ENCODE measurements at places on chromosomes 1 and 21.

GRCh38 chr1:33237579-33237978, 18.7 kb upstream of the ZNF362 start:
- no peak for DNase-seq

GRCh38 chr1:200115532-200115931, 88.0 kb downstream of the NR5A2 start:
- DNase-seq: no peak

DNA sequence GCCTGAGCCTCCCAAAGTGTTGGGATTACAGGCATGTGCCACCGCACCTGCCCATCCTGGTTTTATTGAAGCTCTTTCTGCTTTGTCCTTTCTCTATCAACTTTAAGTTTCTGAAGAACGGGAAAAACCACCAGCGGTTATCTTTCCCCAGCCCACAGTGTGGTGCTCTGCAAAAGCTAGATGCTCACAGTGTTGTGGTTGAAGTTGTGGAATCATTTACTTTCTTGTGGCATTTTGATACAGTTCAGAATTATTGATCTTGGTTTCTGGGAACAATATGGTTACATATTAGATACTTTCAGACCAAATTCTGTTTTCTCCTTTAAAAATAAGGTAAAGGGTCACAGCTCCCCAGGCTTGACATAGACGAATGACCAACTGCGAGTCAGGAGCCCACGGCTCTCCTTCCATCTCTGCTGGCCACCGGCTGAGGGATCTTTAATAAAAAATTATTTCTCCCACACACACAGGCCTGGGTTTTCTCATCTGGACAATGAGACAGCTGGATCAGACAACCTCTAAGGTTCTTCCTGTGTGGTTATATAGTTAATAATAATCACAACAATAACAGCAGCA, 385.3 kb downstream of the SETD4 start:
- no peak for DNase-seq

DNA sequence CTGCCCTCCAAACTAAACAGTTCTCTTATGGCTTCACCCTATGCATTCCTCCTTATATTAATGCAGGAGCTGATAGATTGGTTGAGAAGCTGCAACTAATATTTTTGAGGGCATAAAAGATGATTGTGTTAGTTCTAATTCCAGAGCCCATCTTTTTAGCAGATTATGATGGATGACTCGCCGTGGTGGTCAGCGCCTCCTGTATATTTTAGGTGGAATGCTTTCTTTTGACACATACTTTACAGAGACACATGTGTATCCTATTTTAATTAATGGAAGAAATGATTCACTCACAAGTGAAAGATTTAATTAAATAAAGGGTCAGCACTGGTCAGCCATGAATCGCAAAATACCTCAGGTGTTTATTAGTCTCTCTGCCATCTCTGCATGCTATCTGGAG, 120.7 kb downstream of the TM2D1 start:
- DNase-seq: no peak

GRCh38 chr1:184622136-184622823, 132.4 kb downstream of the EDEM3 start:
- DNase-seq: peak; percentile 74

- no peak for DNase-seq
Measured at GRCh38 chr1:56921479-56921878, 44.3 kb downstream of the C8B start.

- DNase-seq: peak; percentile 37
Measured at GRCh38 chr1:42941640-42942330, 16.9 kb downstream of the SLC2A1 start.

- DNase-seq: peak; percentile 52
Measured at GRCh38 chr1:165824269-165824643, 3.2 kb upstream of the UCK2 start.

DNA sequence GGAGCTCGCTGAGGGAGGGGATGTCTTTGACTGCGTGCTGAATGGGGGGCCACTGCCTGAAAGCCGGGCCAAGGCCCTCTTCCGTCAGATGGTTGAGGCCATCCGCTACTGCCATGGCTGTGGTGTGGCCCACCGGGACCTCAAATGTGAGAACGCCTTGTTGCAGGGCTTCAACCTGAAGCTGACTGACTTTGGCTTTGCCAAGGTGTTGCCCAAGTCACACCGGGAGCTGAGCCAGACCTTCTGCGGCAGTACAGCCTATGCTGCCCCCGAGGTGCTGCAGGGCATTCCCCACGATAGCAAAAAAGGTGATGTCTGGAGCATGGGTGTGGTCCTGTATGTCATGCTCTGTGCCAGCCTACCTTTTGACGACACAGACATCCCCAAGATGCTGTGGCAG, 1.4 kb downstream of the TSSK3 start:
- no peak for DNase-seq

GRCh38 chr1:28314547-28314941, 14.3 kb upstream of the MED18 start:
- no peak for DNase-seq

- peak; percentile 53 for DNase-seq
Measured at GRCh38 chr21:26437326-26438009, 135.6 kb downstream of the CYYR1 start.

- DNase-seq: no peak
Measured at GRCh38 chr1:186983327-186983726, 154.6 kb downstream of the PLA2G4A start.

DNA sequence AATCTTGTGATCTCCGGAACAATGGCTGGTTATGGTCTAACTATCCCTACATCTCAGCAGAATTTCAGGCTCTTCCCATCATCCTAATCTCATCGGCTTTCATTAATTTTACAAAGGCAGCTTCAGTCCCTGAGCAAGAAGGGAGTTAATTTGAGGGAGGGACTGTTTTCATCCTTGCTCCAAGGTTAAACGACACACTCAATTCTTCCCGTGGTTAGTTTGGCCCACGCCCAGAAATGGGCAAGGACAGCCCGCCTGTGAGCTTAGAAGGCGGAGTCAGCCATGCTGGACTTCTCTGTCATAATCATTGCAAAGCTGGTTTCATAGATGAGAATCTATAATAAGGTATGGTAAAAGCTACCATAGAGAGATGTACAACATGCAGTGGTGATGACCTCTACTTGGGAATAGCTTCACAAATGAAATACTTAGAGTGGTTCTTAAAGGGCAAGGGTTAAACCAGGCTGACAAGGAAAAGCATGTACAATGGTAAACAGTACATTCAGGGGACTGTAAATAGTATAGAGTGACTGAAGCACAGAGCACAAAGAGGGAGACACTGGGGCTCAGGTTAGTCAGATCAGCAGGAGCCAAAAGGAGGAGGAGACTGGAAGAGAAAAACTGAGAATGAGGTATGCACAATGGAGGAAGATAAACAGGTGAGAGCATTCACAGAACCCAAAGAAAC, 108.8 kb downstream of the SMYD3 start:
- no peak for DNase-seq

DNA sequence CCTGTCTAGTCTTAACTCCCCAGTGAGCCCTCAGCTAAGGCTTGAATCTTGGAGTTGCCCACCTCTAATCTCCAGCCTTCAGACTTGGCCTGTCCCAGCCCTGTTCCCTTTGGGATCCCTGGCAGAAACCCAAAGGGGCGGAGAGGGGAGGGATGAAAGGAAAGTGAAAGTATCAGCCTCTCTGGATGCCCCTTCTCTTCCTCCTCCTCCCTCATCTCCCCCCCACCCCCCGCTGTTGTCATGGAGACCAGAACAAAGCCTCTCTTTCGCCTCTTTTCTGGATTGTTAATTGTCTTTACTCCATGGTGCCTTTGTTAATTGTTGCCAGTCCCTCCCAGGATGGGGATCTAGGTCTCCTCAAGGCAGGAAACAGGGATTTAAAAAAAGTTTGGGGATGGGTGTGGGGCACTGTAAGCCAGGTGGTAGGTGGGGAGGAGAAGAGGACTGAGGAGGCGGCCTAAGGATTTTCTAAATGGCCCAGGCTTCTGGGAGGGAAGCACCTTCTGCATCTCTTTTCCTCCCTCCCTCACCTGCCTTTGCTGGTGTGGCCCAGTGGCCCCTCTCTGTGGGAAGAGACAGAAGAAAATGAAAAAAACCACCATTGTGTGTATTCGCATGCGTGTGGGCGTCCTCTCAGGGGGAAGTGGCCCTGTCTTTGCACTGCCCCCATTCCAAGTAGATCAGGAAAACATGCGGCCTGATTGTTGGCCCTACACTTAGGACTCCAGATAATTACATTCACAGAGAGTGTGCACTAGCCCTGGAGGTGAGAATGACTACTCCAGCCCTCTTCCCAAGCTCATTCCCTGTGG, 7.5 kb upstream of the SOX13 start:
- peak; percentile 62 for DNase-seq

DNA sequence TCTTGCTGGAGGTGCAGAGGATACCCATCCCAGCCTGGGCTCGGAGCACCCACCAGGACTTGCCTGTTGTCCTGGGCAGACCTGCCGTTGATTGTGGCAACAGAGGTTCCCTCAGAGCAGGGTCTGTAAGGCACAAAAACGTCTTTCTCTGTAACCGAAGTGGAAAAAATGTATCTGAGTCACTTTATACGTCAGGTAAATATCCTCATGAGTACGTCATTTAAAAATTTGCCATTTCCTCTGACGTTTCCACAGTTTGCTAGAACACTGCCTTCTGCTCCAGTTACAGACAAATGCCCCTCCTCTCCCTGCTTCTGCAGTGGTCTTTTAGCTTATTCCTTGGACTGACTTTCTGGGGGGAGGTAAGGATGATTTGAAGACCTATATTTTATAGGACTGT, 326.8 kb downstream of the HHAT start:
- no peak for DNase-seq

GRCh38 chr1:207151920-207152319, 47.9 kb downstream of the C4BPA start:
- DNase-seq: no peak

DNA sequence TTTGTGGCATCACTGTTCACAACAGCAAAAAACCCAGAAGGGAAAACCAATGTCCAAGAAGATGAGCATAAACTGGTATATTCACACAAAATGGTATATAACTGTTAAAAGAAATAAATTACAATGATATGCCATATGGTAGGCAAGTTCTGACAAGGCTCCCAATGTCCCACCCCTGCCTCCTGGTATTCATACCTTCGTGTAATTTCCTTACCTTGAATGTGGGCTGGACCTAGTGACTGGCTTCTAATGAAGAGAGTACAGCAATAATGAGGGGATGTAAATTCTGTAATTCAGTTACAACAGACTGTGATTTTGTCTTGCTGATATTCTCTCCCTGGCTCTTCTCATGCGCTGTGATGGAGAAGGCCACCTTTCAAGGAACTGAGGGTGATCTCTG, 9.3 kb downstream of the ANKRD45 start:
- DNase-seq: no peak

GRCh38 chr1:2990376-2991115, 30.7 kb upstream of the ACTRT2 start:
- DNase-seq: no peak

DNA sequence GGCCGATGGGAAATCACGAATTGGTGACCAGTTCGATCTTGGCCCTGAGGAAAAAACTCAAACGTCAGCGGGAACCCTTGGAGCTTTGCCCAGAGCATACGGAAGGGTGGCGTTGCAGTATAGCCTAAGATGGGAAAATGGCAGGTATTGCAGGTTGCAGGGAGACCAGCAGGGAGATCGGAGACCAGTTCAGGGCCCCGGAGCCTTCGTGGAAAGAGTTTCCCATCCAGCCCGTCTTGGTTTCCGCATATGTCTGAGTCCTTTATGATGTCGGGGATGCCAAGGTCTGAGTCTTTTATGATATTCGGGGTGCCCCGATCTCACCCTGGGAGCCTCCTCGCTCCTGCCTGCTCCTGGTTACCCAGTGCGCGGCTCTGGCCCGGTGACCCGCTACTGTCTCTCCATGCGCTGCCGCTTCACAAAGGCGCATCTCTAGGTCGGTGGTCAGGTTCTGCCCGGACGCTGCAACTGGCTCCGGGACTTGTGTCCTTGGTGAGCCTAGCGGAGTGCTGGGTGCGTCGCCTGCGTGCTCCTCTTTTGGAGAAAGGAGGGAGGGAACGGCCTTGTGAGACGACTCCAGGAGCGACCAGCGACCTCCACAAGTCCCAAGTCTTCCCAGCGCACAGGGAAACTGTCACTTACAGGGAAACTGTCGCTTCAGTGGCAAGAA, 94.2 kb downstream of the PRKAB2 start:
- DNase-seq: no peak

- peak; percentile 44 for DNase-seq
Measured at GRCh38 chr1:214550013-214550856, 1.2 kb downstream of the PTPN14 start.

GRCh38 chr1:99173282-99173681, 91.0 kb upstream of the PLPPR4 start:
- no peak for DNase-seq

GRCh38 chr1:248839168-248839555, 1.1 kb downstream of the ZNF672 start:
- no peak for DNase-seq

- no peak for DNase-seq
Measured at GRCh38 chr1:57530206-57530910, 106.5 kb upstream of the DAB1 start.

DNA sequence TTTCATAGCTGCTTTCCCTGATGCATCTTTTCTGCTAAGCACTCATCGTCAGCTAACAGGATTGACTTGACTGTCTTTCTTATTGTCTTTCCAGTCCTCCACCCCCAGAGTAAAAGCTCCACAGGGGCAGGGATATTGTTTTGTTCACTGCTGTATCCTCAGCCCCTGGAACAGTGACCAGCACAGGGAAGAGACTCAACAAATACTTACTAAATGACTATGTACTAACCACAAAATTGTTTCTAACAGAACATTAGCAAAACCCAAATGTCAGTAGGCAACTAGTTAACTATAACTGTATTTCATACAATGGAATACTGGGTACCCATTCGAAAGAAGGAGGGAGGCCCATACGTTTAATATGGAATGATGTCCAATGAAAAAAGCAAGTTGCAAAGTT, 53.0 kb downstream of the BCAR3 start:
- DNase-seq: no peak

DNA sequence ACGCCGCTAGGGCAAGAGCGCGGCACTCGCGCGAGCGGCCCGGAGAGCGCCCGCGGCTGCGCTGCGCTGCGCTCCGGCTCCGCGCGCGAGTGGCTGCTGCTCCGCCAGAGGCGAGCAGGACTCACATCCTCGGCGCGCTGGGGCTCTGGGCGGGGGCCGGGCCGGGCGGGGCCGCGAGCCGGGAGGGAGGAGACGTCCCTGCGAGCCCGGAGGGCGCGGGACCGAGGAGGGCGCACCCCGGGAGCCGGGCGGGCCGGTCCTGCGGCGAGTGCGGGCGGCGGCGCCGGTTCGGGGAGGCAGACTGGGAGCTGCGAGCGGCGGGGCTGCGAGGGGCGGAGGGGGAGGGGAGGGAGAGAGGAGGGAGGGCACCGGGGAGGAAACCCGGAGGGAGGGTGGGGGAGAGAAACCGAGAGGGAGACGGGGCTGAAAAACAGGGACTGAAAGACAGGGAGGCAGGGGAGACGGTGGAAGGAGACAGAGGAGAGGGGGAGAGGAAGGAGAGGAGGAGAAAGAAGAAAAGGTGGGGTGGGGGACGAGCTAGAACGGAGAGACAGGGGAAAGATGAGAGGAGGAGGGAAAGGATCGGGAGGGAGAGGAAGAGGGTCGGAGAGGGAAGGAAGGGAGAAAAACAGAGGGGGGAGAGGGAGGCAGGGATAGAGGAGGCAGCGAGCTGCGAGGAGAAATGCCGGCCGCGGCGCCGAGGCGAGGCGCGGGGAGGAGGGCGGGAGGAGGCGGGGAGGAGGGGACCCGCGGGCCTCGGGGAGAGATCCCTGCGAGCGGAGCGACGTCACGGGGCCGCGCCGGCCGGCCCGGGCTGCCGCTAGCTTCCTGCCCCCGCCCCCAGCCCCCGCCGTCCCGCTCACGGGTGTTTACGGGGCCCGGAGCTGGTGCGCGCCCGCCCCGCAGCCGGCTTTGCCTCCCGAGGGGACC, at the start of gene CAMK2N1:
Gene CAMK2N1, minus strand, starts transcription at position 684 of the 930 bp plus-strand sequence. CDS start 831 bp downstream, outside the sequence.
- peak; percentile 70 for DNase-seq

All from SJCRH30 (cell line).